ENCODE measurements at places on chromosomes 2 and 18.

DNA sequence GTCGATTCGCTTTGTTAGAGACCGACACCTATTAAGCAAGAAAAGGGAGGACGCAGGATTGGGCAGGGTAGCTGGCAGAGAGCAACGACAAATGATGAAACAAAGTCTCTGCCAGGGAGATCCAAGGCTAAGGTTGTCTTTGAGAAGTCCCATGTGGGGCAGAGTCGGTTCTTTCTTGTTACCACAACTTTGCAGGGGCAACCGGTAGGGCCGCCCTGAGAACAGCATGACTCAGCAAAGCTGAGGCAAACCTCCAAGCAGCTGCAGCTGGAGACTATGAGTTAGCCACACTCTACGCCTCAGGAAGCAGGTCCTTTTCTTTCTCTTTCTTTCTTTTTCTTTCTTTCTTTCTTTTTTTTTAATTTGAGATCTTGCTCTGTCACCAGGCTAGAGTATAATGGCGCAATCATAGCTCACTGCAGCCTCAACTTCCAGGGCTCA is 452.3 kb upstream of the ID2 start:
- peak; percentile 75 for DNase-seq

GRCh38 chr2:5164776-5165525 is 527.2 kb upstream of the SOX11 start:
- DNase-seq: no peak

DNA sequence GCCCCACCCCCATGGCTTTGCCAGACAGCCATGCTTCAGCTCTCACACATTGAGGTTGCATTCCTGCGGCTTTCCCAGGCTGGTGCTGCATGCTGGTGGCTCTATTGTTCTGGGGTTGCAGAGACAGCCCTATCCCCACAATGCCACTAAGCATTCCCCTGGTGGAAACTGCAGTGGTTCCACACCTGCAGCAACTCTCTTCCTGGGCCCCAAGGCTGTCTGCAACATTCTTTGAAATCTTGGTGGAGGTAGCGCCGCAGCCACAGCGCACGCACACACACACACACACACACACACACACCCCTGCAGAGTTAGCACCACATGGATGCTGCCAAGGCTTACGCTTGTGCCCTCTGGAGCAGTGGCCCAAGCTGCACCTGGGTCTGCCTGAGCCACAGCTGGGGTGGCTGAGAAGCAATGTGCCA is 21.4 kb downstream of the SFXN5 start:
- DNase-seq: no peak

DNA sequence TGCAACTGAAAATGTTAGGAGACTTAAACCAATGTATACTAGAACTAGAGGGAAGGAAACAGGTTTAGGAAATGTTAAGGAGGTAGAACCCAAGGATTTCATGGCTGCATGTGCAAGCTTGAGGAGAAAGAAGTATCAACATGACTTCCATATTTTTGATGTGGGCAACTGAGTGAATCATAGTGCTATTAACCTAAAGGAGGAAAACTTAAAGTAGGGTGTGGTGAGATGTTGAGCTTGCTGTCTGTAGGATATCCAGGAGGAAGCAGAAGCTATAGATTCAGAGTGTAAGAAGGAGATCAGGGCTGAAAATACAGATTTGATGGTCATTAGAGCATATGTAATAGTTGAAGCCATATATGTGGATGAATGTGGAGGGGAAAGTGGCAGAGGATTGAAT is 31.5 kb downstream of the NDC80 start:
- DNase-seq: no peak

- DNase-seq: no peak
Measured at GRCh38 chr2:179936654-179937053, 70.4 kb downstream of the CWC22 start.

GRCh38 chr2:55860832-55861231 is 62.8 kb downstream of the EFEMP1 start:
- DNase-seq: no peak

GRCh38 chr2:101622210-101623030 is 75.1 kb upstream of the MAP4K4 start:
- no peak for DNase-seq

GRCh38 chr2:134103196-134103595 is 150.7 kb upstream of the MGAT5 start:
- no peak for DNase-seq

GRCh38 chr18:24975496-24976372 is 376.2 kb downstream of the ZNF521 start:
- DNase-seq: no peak

DNA sequence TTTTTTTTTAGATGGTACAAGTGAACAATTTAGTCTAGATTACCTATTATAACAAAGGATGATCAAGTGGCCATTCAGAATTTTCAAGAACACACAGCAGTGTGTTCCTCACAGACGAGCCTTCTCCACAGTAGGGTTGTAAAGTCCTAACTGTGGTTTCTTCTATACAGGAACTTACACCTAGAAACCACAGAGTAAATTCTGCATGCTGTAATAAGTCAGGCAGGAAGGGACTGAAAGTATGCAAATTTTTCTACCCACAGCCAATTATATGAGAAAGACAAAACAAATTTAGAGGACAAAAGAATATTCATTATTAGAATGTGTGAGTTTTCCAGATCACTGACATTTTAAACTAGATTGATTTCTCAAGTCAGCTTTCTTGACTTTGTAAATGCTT is 99.5 kb downstream of the RBMS1 start:
- DNase-seq: no peak

DNA sequence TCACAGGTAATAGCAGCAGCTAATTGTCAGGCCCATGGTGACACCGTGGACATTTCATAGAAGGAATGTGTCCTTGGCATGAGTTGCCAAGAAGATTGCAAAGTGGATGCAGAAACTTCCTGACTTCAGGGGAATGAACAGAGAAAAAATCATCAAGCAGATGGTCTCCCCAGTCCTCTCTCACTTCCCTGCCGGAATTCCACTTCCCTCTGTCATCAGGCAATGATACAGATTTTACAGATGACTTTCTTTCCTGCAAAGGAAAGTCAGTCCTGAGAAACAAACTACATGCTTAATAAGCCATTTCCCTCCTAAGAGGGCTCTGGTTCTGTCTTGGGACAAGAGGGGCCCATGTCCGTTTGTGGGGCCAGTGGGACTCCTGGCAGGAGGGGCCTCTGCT is 45.7 kb downstream of the KCNF1 start:
- DNase-seq: no peak

DNA sequence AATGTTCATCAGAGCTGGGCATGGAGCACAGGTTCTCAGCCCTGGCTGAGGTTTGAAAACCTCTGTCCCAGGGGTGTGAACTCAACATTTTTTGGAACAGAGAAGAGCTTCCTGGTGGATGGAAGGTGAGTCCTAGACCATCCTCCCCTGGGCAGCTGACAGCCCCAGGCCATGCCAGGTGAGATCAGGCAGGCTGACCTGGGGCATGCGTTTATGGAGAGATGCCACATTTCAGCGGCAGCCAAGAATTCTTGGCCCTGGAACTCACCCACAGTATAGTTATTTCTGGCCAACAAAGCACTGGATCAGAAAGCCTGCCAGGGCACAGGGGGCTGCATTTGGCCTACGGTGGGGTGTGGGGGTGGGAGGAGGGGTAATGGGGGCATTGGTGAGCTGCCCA is 83.8 kb downstream of the EDAR start:
- no peak for DNase-seq

- no peak for DNase-seq
Measured at GRCh38 chr2:233124421-233125080, 64.4 kb downstream of the INPP5D start.

- DNase-seq: no peak
Measured at GRCh38 chr18:75830828-75831227, 403.3 kb upstream of the SMIM21 start.

- DNase-seq: no peak
Measured at GRCh38 chr18:62165583-62165982, 21.3 kb downstream of the PIGN start.

DNA sequence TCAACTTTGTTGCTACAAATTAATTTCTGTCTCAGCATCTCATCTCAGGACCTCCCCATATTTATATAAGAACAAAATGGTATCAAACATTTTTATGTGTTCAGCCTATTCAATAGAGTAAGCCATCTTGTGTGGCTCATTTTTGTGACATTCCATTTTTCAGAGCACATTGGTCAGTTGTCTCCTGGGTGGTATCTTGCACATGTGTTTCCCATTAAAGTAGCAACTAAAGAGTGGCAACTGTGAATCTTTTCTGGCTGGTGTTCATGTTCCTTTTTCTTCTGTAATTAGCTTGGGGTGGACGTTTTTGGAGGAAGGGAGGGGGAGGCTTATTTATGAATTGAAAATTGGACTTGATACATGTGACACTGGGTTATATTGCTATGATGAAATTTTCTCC is 45.4 kb upstream of the EFEMP1 start:
- DNase-seq: no peak

DNA sequence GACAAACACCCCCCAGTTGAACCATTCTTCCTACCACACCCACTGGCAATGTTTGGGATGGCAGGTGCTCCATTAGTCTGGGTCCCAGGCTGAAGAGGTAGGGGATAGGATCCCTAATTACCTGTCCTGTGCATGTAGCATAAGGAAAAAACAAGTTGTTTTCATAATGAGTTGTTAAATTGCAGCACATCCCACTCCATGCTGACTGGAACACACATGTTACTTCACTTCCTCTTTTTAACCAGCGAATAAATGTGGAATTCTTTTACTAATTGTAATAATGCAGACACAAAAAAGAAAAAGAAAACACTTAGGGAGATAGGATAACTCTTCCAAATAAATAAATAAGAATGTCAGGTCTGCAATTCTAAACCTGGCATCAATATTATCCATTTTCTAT is 11.8 kb upstream of the CBLN2 start:
- DNase-seq: no peak

DNA sequence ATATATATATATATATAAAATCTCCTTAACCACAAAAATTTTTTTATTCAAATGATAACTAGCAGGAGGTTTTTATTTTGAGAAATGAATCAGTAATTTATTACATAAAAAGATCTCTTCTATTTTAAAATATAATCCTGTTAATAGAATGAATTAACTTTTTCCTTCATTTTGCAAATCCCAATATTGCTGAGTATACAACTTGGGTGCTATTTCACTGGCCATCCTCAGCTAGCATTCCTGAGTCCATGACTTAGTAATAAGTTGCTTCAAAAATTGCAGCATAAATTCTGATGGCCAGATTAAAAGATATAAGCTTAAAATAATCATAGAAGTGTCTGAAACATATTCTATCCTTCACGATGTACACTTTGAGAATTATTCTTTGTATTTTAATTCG is 155.6 kb downstream of the FSIP2 start:
- no peak for DNase-seq

DNA sequence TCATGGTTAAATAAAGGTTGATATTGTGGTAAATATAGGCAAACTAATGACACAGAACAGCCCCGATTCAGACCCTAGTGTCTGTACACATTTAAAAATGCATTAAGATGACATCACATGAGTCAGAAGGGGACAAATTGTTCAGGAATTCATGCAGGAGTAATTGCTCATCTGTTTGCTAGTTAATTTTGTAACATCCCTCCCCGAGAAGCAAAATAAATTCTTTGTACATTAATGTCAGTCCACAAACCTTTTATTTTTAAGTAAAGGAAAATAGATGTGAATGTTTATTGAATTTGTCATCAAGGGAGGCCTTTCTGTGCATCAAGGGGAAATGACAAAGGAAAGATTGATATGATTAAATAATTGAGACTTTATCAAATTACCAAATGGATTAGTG is 69.9 kb downstream of the SH3BP4 start:
- DNase-seq: no peak

DNA sequence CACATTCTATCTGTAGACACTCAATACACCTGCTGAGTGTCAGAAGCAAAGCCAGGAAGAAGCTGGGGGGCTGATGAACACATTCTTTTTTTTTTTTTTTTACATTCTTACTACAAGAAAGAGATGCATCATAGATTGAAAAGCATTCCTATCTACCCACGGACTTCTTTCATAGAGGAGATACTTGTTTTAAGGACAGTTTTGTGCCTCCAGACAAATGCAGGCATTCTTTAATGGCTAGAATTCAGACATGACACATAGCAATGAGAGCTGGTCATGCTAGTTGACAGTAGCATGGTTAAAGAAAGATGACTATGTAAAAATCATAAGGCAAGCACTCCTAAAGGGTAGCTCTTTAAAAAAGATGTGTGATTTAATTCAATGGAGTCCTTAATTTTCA is 110.2 kb downstream of the EPHA4 start:
- no peak for DNase-seq

DNA sequence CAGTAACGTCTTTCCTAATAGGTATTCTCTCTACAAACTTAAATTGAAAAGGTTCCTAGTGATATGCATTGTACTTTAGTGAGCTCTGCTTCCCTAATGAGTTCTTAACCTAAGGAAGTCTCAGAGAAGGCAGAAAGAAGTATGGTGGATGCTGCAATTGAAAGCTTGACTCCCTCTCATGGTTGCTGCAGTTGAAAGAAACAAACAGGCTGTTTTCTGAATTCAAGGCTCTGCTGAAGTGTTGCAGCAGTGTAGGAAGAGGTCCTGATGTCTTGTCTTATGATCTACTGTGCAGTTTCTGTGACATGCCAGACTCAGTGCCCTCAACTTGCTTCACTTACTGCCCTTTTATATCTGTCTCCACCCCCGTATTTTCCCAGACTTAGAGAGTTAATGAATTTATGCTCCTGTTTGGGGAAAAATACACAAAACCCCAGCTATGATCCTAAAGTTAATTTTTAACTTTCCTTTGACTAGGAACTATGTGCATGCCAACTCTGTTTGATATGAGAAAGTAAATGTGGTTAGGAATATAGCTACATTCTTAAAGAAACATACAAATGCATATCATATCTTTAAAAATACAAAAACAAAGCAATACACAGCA is 655.3 kb upstream of the FAM98A start:
- no peak for DNase-seq

GRCh38 chr18:58105888-58106260 is 61.8 kb downstream of the NEDD4L start:
- no peak for DNase-seq

GRCh38 chr2:198807131-198807530 is 650.6 kb downstream of the SATB2 start:
- no peak for DNase-seq

DNA sequence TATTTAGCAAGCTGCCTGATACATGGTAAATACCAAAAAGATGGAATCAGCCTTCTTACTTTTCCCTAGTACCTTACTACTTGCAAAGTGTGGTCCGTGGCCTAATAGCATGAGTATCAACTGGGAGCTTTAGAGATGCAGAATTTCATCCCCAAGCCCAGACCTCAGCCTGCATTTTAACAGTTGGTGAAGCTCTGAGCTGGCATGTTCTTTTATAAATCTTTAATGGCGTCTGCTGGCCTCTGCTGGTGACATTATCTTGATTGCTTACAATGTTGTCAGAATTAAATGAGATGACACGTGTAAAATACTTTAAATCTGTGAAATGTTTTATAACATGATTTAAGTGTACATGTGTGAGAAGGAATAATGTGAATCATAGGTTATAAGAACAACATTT is 115.1 kb upstream of the NOSTRIN start:
- no peak for DNase-seq

GRCh38 chr18:46866523-46866922 is 50.8 kb downstream of the PIAS2 start:
- no peak for DNase-seq

- no peak for DNase-seq
Measured at GRCh38 chr2:124524155-124524915, 499.2 kb downstream of the CNTNAP5 start.

- DNase-seq: peak; percentile 90
Measured at GRCh38 chr2:25131567-25132298, 36.6 kb downstream of the POMC start.

Measured in upper lobe of left lung (tissue), 6 donors.